ENCODE measurements at places on chromosomes 2 and 18.

DNA sequence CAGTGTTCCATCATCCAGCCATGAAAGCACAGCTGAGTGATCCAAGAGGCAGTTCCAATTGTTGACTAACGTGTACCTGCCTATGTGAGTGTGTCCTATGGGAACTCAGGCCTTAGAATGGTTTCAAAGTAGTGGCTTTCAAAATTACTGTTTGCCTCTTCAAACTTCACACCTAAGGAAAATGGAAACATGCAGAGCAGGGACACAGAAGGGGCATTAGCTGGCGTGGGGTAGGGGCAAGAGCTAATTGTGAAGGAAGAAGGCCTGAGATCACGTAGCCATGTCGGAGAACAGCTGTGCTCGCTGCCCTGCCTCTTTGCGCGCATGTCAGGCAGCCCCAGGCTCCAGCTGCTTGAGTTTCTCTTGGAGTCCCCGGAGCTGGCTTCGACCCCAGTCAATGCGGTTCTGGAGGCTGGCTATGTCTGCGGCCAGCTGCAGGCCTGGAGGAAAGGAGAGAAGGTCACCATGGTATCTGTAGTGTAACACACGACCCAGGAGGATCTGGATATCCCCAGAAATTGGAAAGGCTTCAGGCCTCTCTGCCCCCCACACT lies 3.8 kb upstream of the IMP4 start:
- no peak for DNase-seq

- no peak for DNase-seq
Measured at GRCh38 chr2:46050489-46050888, 246.7 kb upstream of the EPAS1 start.

GRCh38 chr2:83874712-83875430 lies 584.2 kb downstream of the SUCLG1 start:
- no peak for DNase-seq

- no peak for DNase-seq
Measured at GRCh38 chr2:100106460-100106859, 35.9 kb downstream of the AFF3 start.

- DNase-seq, result no peak
Measured at GRCh38 chr2:207408086-207408794, 121.5 kb upstream of the CREB1 start.

DNA sequence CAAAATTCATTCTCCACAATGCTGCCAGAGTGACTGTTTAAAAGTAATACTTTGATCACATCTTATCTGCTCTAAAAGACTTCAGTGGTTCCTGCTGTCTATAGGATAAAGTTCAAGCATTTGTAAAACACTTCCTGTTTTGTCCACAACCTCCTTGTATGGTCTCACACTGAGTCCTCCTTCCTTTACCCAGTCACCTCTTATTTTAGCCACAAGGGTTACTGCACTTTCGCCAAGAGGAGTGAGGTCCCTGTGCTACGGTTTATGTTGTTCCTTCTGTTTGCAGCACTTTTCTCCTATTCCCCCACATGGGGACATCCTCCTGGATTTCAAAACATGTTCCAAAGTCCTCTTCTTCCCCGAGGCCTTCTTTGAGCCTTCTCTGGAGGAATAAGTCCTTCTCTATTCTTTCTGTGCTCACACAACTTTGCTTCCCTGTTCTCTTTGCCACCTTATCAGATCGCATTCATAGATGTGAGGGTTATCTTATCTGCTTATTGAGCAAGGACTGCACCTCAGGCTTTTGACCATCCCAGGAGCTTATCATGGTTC lies 112.2 kb upstream of the NABP1 start:
- DNase-seq, result no peak

DNA sequence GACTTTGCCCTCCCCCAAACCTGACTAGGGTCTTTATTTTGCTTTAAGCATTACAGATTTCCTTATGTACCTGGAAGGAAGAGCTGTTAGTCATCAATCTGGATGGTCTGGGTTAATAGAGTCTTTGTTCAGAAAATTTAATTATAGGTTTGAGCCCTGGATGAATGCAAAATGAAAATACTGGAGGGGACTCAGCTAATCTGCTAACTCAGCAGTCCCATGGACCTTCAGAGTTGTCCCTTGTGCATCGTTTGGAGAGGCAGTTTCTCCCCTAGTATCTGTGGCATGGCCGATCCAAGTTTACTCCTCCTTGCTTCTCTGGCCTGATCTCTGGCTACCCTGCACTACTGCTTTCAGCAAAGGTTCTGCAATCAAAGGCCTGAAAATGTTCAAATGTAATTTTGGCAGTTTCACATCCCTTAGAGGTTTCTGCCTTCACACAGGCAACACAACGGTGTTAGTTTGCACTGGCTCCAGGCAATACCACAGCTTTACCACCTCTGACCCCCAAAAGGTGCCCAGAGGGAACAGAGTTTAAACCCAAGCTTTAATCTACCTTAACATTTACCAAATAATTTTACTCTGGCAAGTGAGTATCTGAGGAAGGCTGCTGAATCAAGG lies 134.3 kb downstream of the THADA start:
- no peak for DNase-seq

- DNase-seq, result no peak
Measured at GRCh38 chr2:32058130-32058529, 5.2 kb upstream of the SPAST start.

DNA sequence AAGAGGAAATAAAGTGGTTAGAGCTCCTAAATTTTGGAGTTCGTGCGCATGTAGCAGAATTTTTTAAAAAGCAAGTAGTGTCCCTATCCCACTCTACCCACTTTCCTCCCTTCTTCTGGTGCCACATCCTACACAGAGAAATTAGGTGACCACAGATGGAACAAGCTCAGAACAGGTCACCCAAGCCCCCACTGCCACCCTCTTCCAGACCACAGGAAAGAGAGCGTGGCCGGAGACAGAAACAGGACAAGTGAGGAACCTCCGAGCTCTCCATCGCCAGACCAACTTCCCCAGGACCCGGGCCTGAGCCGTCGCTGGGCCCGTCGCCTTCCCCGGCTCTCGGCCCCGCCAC lies 433 bp downstream of the NPC1 start:
- no peak for DNase-seq

GRCh38 chr2:173137610-173138009 lies 62.0 kb downstream of the MAP3K20 start:
- no peak for DNase-seq

- DNase-seq, result no peak
Measured at GRCh38 chr2:158497486-158497885, 40.7 kb downstream of the PKP4 start.

- DNase-seq, result peak; percentile 14
Measured at GRCh38 chr18:9612215-9612830, 2.0 kb downstream of the PPP4R1 start.

DNA sequence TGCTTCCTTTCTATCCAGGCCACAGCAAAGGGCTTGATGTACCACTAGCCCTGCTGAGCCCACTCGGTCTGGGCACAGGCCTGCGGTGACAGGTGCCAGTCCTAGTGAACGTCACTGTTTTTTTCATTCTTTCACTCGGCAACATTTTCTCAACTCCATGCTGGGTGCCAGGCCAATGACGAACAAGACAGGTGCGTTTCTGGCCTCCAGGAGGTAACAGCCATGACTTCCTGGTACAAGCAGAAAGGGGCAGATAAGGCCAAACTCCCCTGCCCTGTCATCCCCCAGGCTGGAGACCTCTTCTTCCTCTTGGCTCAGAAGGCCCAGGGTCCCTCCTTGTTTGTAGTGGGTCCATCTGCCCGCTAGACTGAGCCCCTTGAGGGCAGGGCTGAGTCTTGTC lies 55.7 kb upstream of the OTOF start:
- DNase-seq, result no peak

DNA sequence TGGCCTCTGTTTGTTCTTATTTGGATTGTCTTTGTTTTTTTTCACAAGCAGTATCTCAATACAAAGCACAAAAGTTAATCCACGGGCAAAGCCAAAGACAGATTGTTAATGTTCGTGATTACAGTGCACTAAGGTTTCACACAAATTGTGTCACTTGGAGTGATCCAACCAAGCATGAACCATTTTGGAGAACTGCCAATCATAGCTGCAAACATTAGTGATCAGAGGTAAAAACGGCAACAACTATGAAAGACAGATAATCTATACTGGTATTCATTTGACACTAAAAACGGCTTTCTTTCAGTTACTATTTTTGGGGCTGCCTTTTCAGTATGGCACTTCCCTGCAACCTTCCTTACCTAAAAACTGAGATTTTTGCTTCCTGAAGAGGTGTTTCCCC lies 213.1 kb upstream of the GULP1 start:
- DNase-seq, result no peak

DNA sequence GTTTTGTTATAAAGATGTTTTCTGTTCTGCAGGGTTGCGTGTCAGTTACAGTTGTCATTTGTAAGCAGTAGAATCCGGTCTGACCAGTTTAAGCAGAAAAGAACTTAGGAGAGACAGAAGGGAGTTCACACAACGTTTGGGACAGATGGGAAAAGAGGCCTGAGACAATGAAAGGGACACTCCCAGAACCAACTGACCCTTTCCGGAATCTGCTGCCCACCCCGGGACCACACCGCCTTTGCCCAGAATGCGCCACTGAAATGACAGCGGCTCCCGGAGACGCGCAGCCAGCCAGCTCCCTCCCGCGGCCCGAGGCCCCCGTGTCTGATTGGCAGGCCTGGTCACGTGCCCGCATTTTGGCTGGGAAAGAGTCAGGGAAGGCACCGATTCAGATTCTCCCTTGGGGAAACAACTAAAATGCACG lies 244.6 kb downstream of the BCL2 start:
- DNase-seq, result peak; percentile 38

GRCh38 chr18:63697097-63697660 lies 5.6 kb upstream of the SERPINB11 start:
- no peak for DNase-seq

DNA sequence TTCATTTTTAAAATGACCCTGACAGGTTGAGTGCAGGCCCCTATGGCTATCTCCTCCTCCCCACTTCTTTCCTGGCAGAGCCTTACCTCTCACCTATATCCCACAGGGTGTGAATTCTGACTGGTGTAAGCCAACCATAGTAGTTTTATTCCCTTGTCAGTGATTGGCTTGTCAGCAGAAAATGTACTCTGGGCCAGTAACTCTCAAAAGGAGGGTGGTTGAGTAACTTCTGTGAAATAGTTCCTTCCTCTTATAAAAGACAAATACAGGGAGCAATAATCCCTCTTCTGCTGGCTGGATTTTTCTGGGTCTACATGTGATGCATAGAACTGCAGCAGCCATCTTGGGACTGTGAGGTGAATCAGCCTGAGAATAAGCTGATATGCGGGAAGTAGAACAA lies 83.4 kb downstream of the RAPH1 start:
- DNase-seq, result no peak

GRCh38 chr2:177302552-177302951 lies 38.0 kb upstream of the NFE2L2 start:
- no peak for DNase-seq

GRCh38 chr2:46332686-46333281 lies 35.6 kb downstream of the EPAS1 start:
- DNase-seq, result no peak

DNA sequence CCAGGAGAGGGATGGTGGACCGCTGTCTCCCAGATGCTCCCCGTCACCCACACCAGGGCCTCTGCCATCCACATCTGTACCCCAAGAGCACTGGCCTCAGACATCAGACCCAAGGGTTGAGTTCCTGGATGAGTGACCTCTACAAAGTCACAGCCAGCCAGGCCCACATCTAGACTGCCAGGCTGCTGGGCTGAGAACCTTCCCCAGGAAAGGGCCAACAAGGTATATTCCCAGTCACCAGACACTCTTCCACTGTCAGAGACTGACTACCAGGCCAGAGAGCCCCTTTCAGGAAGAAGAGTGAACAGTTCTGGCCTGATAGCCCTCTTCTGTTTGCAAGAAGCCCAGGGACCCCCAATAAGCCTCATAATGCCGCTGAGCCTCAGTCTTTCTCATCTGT lies 44.3 kb downstream of the C1QL2 start:
- DNase-seq, result no peak

DNA sequence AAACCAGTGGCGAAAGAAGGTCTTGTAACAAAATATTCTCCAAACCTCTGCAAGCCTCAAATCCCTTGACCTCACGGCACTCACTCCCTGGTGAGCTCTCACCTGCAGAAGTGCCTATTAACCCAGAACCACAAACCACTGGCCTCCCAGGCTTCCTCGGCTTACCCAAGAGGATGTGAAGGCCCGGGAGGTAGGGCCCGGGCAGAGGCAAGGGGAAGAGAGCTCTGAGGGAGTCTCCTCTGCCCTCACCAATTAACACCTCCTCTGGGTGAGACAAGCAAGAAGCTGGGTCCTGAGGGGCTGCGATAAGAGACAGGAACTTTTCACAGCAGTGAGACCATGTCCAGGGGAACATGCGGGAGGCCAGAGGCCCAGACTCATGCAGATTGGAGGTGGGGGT lies 53.7 kb downstream of the EMX1 start:
- no peak for DNase-seq

DNA sequence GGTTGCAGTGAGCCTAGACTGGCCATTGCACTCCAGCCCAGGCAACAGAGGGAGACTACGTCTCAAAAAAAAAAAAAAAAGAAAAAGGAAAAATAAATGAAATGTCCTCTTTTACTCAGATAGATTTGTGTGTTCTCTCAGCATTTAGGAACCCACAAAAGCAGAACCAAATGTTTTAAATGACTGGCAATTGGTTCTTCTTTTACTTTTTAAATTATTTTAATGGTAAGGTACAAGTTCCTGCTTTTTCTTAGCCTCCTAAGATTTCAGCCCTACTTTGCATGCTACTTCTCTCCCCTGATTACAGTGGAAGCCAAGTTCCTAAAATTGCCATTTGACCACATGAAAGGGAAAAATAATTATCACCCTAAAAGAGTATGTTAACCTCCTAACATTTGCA lies 23.5 kb downstream of the SRSF7 start:
- no peak for DNase-seq

DNA sequence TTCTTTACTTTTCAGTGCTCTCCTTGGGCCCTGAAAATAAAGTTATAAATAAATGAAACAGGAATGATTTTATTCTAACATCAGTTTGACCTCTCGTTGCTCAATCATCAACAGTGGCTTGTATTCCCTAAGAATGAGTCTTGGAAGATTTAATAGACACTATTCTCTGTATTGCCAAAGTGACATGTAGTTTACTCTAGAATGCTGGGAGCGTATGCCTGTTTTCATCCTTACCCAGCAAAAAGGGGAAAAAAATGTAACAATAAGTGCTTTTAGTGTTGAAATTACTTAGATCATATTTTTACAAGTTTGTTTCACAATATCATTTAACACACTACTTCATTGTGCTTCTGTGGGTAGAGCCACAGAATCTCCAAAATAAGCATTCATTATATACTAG lies 240.6 kb upstream of the CWC22 start:
- no peak for DNase-seq

Measured in activated T-cell treated with anti-CD3 and anti-CD28 coated beads for 4 hours (primary cell).